ENCODE measurements at places on chromosomes 5 and 9.
A peak's percentile ranks its signal among the peaks of the same experiment; 100 is the strongest.

DNA sequence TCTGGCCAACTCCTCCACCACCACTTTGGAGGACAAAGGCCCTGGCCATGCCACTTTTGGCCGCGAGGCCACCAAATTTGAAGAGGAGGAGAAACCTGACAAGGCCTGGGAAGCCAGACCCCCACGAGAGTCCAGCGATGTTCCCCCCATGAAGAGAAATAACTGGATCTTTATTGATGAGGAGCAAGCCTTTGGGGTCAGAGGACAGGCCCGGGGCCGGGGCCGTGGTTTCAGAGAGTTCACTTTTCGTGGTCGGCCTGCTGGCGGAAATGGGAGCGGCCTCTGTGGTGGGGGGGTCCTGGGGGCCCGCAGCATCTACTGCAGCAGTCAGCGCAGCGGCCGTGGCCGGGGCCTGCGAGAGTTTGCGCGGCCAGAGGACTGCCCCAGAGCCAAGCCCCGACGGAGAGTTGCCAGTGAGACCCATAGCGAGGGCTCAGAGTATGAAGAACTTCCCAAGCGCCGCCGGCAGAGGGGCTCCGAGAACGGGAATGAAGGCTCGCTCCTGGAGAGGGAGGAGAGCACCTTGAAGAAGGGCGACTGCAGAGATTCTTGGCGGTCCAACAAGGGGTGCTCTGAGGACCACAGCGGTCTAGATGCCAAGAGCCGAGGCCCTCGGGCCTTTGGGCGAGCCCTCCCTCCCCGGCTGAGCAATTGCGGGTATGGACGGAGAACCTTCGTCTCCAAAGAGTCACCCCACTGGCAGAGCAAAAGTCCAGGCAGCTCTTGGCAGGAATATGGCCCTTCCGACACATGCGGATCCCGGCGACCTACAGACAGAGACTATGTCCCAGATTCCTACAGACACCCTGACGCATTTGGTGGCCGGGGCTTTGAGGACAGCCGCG, 27.4 kb upstream of the POMT1 start:
- no peak for DNase-seq

DNA sequence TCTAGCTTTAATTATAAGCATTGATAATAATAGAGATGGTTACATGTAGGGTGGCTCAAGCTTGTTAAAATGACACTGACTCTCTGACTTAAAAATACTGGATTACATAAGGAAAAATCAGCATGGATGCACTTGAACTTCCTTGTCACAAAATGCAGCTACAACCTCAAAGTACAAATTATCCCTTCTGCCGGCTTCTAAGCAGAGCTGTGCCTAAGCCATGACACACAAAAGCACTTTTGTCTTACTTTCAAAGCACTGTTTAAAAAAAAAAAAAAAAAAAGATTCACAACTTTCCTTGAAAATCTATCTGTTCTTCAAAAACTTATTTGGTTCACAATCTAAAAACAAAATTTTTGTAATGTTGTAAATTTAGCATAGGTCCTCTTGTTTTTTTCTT, 36.4 kb upstream of the ZFAND5 start:
- no peak for DNase-seq

- peak; percentile 26 for DNase-seq
These were observed 442 bp downstream of the NEURL1B start for GRCh38 chr5:172641359-172642050.

- DNase-seq: no peak
These were observed 14.1 kb downstream of the MACROH2A1 start for GRCh38 chr5:135384898-135385297.

DNA sequence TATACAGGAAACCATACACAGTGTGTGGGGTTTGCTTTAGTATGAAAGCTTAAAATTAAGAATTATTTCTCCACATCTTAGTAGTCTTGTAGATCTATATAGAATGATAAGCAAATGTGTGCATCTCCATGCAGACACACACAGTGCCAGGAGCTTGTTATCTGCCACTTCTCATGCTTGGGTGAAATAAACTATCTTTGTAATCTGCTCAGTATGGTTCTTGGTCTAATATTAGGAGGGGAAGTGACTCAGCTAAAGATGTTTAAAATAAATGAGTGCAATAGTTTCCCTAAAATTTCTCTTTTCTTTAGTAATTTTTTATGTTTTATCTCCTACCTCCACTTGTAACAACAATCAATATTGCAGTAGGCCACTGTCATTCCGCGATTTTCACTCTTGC, 689.6 kb downstream of the TAF11L14 start:
- DNase-seq: no peak

DNA sequence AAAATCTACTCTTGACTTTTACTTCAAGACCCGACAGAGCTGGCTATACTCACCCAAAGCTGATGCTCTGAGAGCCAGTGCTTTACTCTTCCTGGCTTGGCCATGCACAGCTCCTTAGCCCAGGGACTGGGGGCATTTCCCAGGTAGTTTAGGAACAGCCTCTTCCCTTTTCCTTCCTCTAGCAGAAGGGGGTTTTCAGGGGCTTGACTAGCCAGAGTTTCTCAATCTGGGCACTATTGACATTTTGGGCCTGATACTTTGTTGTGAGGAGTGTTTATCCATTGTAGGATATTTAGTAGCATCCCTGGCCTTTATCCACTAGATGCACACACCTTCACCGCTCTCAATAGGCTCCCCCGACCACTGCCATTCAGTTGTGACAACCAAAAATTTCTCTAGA, 50.0 kb upstream of the RFX3 start:
- DNase-seq: no peak

- no peak for DNase-seq
These were observed 200.5 kb upstream of the KLF4 start for GRCh38 chr9:107690021-107690420.

GRCh38 chr5:176837707-176838115, 27.4 kb downstream of the UNC5A start:
- peak; percentile 82 for DNase-seq

- no peak for DNase-seq
These were observed 97.1 kb downstream of the ADAMTS12 start for GRCh38 chr5:33794550-33795181.

DNA sequence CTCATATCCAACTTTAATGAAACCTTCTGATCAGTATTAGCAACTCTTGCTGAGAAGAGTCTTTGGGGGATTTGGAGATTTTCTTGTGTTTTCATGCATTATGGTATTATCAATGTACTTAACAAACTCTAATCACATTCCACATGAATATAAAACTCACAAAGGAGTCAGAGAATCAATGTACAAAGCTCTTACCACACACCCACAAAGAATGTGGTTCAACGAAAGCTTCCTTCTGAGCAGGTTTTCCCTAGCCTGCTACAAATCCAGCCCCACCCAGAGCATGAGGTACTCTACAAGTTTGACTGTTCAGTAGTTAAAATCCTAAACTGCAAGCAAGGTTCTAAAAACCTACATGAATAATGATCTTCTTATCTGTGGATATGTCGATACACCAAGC, 210.1 kb downstream of the TARS1 start:
- DNase-seq: no peak

DNA sequence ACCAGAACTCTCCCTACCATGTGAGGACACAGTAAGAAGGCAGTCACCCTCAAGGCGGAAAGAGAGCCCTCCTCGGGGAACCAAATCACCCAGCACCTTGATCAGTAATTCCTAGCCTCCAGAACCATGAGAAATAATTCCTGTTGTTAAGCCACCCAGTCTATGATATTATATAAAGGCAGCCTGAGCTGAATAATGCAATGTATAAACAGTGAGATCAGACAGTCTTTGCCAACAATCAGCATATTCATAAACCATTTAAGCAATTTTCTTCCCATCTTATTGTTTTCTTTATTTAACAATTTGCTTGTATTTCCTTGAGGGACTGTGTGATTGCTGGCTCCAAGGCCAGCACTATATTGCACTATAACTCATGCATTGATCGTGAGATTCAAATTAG, 144.4 kb upstream of the DAPK1 start:
- DNase-seq: no peak

DNA sequence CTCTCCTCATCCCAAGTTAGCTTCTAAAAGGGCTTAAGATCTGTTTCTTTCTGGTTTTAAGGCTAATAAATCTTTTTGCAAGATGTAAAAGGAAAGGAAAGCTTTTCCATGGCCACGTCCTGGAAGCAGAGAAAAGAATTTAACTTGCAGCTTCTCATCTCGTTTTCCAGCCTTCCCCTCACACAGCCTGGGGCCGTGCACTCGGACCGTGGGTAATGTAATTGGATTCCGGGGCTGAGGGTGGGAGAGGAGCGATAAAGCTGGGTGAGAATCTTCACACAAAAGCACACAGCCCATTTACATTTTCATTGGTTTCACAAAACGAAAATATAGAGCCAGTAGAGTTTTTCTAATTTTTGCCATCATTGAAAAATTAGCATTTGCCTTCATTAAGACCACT, 91.2 kb downstream of the IRX2 start:
- DNase-seq: no peak

GRCh38 chr9:105425816-105426433, 21.9 kb upstream of the FSD1L start:
- peak; percentile 16 for DNase-seq

DNA sequence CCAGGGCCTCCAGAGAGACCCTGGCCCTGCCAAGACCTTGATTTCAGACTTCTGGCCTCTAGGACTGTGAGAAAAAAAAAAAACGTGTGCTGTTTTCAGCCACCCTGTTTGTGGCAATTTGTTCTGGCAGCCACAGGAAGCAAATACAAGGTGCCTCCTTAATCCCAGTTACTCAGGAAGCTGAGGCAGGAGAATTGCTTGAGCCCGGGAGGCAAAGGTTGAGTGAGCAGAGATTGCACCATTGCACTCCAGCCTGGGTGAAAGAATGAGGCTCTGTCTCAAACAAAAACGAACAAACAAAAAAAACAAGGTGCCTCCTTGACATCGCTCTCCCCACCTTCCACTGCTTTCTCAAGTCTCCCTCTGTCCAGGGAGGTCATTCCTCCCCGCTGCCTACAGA, 98.0 kb downstream of the GABBR2 start:
- DNase-seq: no peak

DNA sequence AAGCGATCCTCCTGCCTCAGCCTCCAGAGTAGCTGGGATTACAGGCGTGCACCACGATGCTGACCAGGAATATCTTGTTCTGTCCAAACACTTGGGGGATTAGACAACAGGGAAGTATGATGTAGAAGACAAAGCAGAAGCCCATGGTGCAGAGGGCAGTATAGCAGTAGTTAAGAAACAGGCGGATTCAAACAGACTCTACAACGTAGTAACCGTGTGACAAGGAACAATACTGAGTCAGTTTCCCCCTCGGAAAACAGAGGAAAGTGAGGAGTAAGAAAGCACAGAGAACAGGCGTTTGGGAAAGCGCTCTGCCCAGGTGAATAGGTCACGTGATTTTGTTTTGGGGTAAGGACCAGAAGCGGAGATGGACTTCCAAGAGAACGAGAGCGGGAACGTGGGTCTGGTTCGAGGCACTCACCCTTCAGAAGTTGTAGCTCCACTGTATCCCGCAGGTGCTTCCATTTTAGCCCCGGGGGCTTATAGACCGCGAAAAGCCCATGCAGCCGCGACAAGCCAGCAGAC, 306 bp downstream of the TRUB2 start:
- no peak for DNase-seq

DNA sequence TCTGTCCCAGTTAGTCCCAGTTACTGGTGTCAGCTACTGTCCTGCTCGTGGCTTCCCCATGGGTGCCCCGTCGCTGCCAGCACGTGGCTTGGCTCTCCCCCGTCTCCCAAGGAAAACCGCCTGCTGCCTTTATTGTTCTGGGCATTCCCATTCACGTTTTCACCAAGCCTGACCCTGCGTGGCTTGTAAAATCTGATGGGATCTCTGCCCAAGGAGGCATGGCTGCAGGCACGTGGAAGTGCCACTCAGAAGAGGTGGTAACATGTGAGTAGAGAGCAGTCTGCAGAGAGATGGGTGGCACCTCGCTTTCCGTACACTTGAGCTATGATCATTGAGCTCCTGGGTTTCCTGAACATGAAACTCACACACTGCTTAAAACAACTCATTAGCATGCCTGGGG, 429.2 kb upstream of the KLF4 start:
- DNase-seq: no peak
